ENCODE measurements at places on chromosomes 12 and 14.

GRCh38 chr14:84237881-84238280, 1292.1 kb upstream of the FLRT2 start:
- no peak for DNase-seq

DNA sequence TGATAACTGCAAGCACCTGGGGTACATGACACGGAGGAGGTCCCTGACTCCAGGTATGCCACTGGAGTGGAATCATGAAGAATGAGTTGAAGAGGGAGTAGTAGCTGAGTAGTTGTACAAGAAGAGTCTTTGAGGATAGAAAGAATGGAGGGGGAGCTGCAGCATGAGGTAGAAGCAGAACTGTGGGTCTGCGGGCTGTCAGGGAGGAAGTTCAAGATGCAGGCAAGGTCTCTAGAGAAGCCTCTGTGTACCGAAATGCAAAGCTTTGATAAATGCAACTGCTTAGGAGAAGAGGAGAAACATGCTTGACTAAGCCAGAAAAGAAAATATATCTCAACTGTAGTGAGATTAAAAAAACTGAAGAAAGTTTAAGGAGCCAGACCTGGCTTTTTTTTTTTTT, 91.5 kb downstream of the CPNE8 start:
- no peak for DNase-seq

GRCh38 chr12:126747530-126748149, 1519.3 kb upstream of the TMEM132C start:
- DNase-seq: peak; percentile 59

- DNase-seq: peak; percentile 56
These were observed 113.0 kb downstream of the MED13L start for GRCh38 chr12:116164250-116165035.

DNA sequence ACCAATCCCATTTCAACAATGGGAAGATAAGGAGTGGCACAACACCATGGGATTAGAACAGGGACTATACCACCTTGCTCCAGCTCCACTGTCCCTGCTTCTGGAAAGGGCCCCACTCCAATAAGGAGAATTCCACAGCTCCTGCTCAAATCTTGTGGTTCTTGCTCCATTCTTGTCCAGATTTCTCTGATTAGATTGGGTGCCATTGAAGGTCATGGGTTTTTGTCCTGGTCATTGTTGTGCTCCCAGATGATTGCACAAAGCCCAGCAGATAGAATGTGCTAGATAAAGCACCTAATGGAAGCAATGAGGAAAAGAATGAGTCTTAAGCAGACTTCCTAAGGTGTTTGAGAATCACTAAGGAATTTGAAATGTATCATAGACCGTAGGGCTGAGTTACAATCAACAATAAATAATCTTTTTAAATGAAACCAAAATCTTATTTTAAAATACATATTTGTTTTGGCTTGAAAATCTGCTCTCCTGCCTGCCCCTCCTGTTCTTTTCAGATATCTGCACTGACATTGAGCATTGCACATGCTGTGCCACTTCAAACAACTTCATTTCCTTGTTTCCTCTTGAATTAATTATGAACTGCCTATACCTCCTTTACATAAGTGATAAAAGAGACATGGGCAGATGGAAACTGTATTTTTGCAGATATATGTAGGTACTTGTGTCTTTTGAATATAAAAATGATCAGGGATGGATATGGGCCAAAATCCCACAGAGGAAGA, 115.9 kb downstream of the FGD4 start:
- DNase-seq: no peak

DNA sequence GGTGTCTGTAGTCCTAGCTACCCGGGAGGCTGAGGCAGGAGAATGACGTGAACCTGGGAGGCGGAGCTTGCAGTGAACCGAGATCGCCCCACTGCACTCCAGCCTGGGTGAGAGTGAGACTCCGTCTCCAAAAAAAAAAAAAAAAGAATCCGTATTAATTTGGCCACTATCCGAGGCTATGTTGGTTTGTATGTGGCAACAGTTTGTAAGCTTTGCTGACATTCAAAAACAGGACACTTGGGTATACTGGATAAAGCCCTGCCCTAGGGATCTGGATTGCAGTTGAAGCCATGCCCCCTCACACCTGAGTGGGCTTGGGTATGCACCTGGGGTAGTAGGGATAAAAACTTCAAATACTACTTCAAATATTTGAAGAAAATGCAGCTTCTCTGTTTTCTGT, 14.5 kb downstream of the IFNG-AS1 start:
- DNase-seq: no peak

DNA sequence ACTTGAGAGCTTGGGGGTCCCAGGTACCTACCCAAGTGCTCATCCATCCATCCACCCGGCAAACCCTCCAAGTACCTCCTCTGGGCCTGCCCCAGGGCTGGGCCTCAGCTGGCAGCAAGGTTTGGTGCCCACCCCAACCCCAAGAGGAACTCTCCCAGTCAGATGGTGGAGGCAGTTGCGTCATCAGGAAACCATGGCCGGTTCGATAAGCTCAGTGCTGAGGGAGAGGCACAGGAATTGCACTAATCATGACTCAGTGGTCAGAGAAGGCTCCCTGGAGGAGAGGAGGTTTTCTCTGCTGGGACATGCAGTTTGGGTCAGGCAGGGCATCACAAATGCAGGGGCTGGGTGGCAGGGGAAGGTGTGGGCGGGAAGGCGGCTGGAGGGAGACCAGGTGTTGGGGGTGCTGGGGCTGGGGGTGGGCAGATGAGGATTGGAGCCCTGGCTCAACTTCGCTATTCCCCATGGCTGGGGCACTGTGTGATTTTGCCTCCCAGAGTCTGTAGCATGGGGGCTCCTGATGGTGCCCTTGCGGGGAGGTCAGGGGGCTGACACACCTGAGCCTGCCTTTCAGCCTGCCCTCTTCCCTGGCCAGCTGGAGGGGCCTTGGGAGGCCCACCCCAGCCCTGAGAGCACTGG, 32.2 kb downstream of the SH2B3 start:
- DNase-seq: peak; percentile 92

DNA sequence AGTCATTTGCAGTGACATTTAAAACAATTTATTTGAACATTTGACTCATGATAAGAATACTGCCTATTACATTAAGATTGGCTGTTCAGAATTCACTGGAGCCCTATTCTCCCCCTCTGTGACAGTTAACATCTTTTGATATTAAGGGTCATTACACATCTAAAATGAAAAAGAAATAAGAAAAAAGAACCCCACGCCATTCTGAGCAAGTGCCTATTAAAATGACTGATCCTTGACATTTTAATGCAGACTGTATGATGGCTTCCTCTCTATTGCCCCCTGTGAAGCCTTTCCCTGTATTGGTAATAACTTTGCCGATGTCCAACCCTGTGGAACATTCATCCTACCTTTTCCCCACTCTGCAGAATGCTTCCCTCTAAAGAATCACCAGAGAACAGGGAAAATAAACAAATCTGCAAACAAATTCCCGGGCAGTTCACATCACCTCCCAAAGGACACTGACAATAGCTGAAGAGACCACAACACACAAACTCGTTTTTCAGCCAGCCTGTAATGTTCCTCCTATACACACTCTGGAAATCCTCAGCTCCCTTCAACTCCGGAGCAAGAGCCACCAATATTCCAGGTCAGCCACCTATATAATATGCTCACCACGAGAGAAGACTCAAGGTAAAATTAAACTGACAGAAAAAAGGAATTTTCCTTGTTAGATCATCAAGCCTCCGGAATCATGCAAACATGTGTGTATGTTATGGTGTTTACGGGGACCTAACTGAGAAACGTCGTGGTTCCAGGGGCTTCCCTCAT, 2.1 kb downstream of the NIN start:
- DNase-seq: no peak

DNA sequence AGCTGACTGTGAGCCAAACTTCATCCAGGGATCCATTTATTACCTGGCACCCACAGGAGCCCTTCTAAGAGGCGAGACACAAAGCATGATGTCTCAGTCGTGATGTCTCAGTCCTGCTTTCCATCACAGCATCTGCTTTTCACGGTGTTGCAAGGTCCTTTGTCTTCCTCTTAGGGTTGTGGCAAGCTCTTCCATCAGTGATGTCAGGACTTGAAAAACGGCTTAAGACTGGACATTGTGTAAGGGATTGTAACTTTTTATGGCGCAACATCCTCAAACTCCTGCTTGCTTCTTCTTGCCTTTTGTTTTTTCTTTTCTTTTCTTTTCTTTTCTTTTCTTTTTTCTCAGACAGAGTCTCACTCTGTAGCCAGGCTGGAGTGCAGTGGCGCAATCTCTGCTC, 586.5 kb upstream of the TMEM132C start:
- peak; percentile 4 for DNase-seq

DNA sequence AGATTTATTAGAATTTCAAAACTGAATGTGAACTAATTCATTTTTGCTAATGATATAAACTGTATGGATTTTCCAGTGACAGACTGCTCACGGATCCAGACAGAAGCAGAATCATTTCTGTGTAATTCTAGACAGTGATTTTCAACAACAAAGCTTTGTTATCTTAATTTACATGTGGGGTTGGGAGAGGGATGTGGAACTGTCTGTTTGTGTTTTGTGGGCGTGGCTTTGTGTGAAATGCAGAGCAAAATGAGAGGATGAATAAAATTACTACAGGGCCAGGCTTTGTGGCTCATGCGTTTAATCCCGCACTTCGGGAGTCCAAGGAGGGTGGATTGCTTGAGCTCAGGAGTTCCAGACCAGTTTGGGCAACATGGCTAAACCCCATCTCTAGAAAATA, 834.7 kb downstream of the GALC start:
- no peak for DNase-seq

- DNase-seq: no peak
These were observed 910.4 kb downstream of the VRK1 start for GRCh38 chr14:97707603-97708002.

DNA sequence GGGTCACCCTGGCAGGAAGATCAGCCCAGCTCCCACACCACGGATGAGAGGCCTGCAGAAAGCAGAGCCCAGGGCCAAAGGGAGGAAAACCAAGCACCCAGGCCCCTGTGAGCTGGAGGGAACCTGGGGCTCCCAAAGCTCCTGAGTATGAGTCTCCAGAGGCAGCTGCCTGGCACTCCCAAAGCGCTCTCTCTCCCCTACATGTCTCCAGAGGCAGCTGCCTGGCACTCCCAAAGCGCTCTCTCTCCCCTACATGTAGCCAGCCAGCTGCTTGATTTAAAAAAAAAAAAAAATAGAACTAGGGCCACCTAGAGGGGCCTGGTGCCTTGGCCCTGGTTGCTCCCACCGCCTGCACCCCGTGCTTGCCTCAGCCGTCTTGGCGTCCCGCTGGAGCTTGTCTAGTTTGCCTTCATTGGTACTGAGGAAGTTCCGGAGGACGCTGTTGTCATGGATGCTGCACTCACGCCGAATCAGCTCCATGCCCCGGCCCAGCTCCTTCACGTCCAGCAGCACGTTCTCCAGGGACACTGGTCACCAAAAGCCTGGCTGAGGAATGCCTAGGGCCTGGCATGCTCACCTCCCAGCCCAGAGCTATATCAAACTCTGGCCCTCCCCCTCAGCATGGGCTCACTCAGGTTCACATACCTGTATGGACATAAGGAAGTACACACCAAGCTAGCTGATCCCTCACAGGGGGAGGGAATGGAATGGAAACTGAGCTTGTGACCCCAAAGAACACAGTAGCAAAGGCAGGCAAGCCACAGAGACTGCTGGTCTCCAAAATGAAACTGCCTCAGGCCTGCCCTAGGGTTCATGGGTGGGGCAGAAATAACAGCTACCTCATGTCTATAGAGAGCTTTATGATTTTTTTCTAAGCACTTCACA, 24.7 kb downstream of the PRPF40B start:
- DNase-seq: no peak

GRCh38 chr12:6233121-6233971, 33.1 kb downstream of the CD9 start:
- no peak for DNase-seq

DNA sequence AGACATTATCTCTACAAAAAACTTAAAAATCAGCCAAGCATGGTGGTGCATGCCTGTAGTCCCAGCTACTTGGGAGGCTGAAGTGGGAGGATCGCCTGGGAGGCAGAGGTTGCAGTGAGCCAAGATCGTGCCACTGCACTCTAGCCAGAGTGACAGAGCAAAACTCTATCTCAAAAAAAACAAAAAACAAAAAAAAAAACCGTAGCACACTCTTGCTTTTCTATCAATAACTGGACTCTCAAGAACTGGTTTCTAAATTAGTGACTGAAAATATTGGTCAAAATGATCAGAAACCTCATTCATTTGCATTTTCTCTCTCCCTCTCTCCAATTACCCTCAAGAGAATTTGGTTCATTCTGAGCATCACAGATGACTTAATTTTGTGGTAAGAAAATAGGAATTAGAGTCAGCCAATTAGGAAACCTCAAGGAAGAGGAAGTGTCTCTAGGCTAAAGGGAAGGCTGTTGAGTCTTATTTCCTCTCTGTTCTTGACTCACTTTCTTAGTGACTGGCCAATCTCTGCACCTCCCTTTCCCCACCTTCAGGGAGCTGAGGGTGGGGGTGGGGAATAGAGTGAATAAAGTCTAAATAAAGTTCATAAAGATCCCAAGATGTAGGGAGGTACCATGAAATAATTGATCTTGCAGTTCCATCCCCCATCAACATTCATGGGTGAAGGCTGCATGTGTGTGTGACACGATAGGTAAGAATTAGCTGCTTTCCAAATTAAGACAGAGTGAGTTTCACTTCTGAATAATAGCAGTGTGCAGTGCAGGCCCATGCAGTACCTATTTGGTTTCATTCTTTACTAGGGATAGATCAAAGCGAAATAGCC, 6.8 kb upstream of the PSMA6 start:
- peak; percentile 88 for DNase-seq

DNA sequence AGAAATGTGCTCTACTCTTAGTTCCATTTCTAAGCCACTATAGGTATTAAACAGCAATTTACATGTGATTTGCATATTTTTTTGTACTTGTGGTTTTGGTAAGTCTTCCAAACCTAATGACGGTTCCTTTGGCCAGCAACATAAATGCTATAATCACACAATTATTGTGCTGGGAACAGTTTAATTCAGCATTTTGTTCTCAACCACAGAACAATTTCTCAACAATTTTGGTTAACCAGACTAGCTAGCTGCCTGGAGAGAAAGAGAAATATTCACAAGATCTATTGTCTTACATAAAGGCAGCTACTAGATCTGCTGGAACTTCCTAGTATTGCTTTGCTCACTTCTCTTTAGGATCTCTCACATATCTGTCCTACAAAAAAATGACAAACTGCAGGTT, 265.3 kb downstream of the SOX5 start:
- DNase-seq: no peak

DNA sequence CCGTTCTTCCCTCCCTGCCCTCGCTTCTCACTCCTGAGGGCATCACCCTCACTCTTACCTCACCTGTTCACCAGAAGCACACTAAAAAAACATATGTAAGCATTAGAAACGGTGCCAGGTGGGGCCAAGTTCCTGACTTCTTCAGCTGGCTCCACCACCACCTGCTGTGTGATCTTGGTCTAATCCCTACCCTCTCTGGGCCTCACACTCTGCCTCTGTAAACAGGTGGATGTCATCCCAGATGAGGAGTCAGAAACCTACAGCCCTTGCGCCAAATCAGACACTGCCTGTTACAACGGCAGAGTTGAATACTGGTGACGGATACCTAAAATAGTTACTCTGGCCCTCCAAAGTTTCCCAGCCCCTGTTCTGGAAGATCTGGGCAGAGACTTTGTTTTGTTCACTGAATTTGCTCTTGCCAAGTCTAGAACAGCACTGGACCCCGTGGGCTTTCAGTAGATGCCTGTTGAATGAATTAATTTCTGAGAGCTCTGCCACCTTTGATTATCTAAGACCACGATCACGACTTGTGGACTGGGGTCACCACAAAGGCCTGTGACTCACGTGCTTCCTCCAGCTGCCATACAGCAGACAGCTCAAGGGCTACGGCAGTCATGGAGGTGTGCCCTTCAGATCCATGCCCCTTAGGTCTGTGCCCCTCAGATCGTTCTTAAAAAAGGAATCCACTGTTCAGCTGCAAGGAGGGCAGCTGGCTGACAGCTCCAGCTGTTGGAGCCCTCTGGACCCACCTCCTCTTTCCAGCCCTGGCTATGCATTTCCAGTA, 71.9 kb downstream of the GSC start:
- DNase-seq: no peak

- DNase-seq: no peak
These were observed 97.9 kb downstream of the PAWR start for GRCh38 chr12:79592865-79593264.

Data from suppressor macrophage treated with lipopolysaccharide for 4 hours (primary cell).